NCI-H748 treated with DMSO at 0.1 percent for 48 hours (cell line): ENCODE measurements at places on chromosomes 2 and 18.
A peak's percentile ranks its signal among the peaks of the same experiment; 100 is the strongest.

GRCh38 chr2:237968048-237968862 is 1.4 kb downstream of the UBE2F start:
- DNase-seq: no peak

- DNase-seq: no peak
These were observed 255.7 kb upstream of the ATP5MC3 start for GRCh38 chr2:175437167-175437566.

DNA sequence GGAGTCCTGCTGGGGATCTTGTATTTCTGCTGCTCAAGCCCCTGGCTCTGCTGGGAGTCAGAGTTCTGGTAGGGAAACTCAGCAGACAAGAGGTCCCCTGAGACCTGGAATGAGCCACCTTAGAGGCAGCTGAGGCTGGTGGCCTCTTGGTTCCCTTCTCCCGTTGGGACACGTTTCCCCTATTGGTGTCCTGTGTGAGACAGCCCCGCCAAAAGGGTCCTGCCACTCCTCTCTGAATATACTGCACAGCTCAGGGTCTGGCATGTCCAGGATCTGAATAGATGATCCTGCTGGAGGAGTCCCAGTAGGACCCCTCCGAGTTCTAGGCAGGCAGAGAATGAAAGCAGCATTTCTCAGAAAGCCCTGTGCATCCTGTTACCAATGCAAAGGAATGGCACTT is 2.0 kb upstream of the RALB start:
- DNase-seq: no peak

GRCh38 chr18:37482433-37482832 is 83.2 kb downstream of the CELF4 start:
- DNase-seq: no peak

DNA sequence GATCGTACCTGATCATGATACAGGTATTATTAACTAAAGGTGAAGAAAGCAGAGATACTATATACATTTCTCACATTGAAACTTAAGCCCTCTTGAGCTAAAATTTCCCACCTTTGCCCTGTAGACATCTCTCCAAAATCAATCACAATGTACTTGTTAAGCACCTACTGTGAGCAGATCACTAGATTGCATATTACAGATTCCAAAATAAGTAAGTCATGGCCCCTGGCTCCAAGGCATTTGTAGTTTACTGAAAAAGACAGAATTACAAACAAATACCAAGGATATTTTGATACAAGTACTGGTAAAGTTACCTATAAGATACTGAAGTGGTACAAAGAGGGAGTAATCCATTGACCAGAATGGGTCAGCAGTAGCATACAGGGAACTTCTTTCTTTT is 455.3 kb downstream of the STK39 start:
- no peak for DNase-seq

GRCh38 chr18:72727776-72728175 is 140.0 kb downstream of the NETO1 start:
- DNase-seq: no peak

DNA sequence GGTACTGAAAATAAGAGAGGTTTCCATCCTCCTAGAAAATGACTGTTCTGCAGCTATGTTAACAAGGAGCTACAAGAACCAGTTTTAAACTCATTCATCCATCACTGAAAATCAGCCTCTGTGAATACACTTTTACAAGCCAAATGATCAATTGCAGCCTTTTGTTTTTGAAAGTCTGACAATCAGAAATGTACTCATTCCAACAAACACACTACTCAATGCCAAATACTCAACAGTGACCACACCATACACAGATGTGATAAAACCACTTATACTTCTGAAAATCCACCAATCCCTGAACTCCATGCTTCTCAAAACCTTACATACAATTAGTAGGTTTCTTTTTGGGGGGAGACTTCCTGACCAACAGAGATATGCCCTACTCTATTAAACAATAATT is 663.9 kb upstream of the CHAC2 start:
- no peak for DNase-seq

- DNase-seq: no peak
These were observed 257.1 kb downstream of the GBX2 start for GRCh38 chr2:235911125-235911524.

DNA sequence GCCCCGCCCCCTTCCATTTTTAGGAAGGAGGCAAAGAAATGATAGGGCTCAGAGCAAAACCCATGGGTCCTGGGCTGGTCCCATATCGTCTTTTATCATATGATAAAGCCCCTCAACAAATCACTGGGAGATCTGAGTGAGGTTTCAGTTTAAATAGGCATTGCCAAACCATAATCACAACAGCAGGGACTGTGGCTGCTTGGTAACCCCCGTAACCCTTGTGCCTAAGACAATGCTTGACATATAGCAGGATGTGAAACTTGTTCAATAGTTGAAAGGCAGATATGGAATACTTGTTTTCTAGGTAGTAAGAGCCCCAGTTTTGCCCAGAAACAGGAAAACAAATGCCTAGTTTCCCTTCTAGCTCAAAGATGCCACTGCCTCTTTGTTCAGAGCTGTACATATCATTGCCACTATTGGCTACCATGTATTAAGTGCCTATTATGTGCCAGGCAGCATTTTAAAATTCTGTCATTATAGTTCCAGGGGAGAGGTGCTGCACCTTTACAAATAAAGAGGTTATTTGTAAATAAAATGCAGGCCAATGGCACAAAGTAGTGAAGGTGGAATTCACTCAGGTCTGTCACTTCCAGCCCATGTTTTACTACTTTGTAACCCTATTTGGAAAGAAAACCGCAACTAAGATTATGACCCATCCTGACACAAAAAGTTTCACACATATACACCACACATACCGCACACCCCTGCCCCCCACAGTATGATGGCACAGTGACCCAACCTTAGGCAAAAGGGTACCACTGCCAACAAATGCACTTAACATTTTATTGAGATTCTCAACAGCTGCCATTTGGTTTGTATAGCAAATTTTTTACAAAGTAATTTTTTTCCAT is 14.2 kb downstream of the NAGK start:
- no peak for DNase-seq

DNA sequence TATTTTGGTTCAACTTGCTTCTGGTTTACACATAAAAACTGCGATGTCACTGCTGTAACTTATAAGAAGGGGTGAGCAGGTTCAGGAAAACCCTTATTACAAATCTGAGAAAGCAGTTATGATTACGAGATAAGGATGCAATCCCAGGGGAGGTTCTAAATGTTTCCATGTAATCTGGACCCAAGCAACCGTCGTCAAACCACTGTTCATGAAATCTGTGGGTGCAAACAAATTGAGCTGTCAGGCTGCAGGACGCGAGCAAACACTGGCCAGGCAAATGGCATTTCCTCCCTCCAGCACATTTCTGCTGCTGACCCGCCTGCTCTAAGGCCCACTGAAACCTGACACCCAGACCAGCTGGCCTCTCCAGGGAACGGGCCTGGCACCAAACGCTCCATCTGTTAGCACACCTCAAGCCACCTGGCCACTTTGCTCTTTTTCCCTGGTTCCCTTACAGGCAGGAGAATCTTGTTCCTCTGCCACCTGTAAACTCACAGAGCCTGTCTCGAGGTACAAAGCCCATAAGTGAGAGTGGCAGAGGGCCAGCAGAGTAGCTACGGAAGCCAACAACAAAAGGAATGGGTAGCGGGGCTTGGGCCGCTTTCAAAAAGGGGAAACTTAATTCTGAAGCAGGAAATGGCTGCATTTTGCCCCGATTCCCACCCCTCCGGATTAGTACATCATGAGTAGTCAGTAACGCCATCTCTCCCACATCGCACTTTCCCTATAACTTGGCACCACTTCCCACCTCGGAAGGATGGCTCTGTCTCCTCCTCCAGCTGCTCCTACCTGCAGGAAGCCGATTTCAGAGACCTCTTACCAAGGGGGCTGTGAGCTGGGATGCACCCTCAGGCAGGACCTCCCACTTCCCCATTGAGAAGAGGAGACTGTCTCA is 26.5 kb downstream of the CRACDL start:
- peak; percentile 94 for DNase-seq

DNA sequence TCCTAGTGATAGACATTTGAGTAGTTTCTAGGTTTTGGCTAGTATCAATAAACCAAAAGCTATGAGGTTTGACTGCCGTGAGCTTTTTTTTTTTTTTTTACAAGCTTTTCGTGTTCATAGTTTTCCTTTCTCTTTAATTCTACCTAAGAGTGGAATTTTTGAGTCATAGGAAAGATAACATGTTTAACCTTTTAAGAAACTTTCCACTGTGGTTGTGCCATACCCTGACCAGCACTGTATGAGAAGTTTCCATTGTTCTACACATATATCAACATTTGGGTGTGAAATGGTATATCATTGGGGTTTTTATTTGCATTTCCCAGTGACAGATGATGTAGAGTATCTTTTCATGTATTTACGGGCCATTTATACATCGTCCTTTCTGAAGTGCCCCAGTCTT is 31.7 kb downstream of the UBE2F start:
- no peak for DNase-seq

DNA sequence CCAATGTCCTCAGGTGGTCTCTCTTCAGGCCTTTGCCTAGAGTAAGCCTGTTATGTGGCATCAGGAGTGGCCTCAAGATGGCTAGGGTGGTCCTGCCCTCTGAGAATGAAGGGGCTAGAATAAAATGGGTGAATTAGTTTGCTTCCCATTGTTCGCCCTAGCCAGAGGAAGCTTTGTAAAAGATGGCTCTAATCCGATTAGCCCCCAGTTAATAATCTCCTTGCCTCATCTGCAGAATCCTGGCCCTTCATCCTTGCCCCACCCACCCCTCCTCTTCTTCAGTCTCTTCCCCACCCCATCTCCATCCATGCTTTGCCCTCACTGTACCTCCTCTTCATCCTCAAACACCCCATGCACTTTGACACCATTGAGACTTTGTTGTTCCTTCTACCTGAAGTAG is 57.4 kb upstream of the LGALSL start:
- DNase-seq: no peak

- DNase-seq: no peak
These were observed 43.5 kb upstream of the FAHD2A start for GRCh38 chr2:95359031-95359430.

DNA sequence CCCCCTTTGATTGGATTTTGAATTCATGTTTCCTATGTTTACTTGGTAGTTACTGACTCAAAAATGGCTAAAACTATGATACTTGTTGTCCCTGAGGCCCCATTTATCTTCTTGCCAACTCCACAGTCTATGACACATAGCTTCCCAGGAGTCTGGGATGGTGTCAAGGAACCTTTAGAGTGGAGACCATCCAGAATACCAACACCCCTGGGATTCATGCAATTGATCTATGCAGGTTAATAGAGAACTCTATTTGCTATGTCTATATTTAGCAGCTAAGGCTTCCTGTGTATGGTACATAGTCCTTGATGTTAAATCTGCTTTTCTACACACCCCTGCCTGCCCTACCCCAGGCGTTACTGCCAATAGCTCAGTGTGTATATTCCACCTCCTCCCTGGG is 218.5 kb upstream of the HDAC4 start:
- DNase-seq: no peak

GRCh38 chr2:81576713-81577112 is 1272.2 kb upstream of the LRRTM1 start:
- DNase-seq: no peak

DNA sequence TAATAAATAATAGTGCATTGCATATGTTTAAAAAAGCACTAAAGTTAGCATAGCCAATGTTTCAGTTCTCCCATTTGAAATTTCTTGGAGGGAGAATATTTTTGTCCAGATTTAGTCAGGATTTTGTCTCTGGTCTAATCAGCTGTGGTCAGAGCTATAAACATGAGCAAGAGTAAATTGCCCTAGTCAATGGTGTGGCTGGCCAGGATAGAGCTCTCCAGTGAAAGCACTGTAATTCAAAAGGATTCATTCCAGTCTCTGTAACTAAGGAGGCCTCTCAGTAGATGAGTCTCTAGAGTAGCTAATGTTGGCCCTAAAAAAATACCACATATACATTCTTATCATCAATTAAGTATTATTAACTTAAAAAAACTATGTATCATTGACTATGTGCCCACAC is 241.6 kb downstream of the CDCA7 start:
- DNase-seq: no peak

DNA sequence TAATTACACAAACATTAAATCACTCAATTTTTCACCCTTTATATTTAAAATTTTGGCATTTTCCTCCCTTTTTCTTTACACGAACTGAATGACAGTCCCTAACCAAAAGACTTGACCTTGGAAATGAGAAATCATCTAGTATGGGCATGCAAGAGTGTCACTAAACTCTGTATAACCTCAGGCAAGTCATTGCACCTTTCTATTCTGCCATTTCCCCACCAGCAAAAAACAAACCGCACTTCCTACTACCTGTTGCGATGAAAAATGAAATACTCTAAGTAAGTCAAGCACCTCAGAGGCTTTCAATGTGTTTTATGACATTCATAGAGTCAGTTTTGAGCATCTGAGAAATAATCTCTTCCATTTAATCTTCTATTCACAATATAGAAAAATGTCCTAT is 44.1 kb downstream of the ANKRD44 start:
- DNase-seq: no peak

DNA sequence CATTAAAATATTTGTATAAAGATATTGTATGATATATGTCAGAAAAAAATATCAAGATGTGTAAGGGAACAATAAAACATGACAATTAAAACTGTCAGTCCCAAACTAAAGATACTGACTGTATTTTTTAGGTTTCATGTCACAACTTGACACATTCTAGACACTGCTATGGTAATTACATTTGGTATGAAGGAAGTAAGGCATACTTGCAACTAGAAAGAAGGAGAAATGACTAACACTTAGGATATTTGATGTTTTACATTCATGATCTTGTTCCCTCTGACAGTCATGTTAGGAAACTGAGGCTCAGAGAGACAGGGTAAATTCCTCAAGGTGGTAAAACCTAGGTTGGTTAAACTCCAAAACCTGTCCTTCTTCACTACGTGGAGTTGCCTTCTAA is 68.3 kb downstream of the TMEFF2 start:
- no peak for DNase-seq

GRCh38 chr2:173999272-173999671 is 34.1 kb upstream of the SP3 start:
- DNase-seq: no peak

DNA sequence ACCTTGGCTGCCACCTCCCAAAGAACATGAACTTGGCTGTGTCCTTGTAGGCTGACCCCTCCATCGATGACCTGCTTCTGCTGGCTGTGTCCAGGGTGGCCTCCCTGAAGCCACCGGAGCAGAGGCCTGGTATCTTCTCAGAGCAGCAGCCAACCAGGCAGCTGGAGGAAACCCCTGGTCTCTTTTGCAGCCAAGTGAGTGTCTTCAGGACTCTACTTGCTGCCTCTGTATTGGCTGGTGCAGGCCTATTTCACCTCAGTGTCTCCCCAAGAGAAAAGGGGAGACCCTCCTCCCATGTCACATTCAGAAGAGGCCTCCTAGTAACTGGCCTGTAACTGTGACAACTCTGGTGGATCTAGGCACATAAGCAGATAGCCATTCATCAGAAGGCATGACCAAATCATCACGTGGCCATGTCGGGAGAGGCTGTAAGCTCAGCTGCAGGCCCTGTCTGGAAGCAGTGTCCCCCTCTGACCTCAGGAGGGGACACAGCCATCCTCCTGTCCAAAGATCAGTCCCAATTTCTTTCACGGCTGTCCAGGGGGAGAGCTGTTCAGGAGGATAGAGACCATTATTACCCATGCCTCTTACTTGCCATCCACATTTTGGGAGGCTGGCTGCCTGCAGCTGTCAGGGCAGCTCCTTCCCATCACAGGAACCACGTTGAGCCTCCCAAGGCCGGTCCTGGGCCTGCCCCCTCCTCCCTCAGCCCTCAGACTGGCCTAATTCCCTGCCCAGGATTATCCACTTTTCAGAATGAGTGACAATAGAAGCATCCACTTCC is 20.9 kb upstream of the ROCK2 start:
- DNase-seq: no peak
